ENCODE measurements at places on chromosomes 2 and 18.

GRCh38 chr18:10169814-10170213, 256.0 kb downstream of the VAPA start:
- no peak for DNase-seq

DNA sequence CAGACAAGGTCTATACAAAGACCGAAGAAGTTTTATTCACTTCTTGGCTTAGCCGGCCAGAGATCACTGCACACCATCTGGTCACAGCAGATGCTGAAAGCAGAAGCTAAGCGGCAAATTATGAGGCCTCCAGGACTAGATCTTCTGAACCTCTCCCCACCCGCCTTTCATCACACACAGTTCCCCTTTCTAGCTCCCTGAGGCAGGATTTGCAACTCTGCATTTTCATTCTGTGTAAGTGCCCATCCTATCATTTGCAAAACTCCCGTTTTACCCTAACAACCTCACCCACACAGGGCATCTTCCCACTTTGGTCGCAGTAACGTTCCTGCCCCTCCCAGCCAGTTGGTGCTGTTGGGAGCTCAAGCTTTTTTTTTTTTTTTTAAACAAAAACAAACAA, 3.1 kb upstream of the MOB1A start:
- DNase-seq: no peak

DNA sequence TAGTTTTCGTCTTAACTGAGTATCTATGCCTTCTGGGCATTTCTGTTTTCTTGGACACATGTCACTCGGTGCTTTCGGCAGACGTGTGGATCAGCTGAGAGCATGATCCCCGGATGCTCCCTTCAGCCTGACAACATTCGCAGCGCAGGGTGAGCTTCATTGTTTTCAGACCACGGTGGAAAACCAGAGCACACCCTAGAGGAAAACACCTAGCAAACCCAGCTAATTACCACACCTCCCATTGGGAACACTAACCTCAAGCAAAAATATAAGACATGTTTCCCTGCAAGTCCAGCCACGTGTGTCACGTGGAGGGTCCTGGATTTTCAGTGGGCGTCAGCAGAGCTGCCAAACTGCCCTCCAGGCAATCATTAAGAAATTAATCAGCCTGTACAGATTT, 31.0 kb downstream of the ANKRD29 start:
- no peak for DNase-seq

GRCh38 chr18:8163286-8163959, 445.8 kb upstream of the RAB12 start:
- DNase-seq: no peak

DNA sequence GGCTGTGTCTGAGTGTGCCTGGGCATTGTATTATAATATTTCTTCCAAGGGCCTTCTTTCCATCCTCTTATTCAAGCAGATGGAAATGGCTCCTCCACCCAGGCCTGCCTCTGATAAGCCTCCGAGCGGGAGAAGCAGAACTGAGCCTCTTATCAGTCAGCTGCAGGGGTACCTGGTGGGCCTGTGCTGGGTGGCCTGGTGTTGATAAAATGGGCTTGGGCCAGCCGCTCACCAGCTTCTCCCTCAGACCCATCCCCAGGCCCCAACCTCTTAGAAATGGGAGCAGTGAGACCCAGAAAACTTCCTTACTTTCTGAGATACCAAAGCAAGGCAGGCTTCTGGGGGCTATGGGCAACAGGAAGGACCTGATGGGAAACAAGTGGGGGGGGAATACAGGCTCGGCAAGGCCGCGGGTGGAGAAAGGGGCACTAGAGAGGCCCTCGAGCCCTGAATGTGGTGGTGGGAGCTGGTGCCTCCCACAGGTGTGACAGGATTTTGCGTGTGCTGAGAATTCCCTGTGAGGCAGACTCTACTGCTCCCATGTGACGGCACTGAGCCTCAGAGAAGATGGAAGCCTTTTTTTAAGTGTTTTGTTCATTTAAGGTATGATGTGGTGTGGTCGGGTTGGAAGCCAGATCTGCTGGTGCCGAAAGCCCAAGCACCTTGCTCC, 18.3 kb downstream of the GYPC start:
- no peak for DNase-seq

GRCh38 chr2:204530464-204530805, 14.8 kb upstream of the PARD3B start:
- no peak for DNase-seq

DNA sequence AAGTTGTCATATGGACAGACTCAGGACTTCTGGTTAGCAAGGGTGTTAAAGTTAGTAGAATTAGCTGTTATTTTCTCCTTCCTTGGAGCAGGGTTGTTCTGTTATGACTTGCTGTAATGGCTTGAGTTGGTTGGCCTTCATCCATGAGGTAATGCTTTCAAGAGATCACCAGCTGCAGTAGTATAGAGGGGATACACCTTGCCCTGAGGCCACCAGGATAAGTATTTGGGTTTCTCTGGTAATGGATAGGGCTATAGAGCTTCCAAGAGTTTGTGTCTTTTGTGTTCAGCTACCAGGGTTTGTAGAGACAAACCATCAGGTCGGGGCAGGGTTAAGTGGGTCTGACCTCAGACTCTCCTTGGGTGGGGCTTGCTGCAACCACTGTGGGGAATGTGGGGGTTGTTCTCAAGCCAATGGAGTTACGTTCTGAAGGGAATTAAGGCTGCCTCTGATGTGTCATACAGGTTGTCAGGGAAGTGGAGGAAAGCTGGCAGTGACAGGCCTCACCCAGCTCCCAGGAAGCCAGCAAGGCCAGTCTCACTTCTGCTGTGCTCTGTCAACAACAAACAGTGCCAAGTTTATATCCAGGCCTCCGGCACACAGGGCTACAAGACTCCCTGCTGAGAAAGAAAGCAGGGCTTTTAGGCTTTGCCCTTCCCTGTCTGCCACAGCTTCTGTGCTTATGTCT, 356.6 kb downstream of the SPAG16 start:
- no peak for DNase-seq

DNA sequence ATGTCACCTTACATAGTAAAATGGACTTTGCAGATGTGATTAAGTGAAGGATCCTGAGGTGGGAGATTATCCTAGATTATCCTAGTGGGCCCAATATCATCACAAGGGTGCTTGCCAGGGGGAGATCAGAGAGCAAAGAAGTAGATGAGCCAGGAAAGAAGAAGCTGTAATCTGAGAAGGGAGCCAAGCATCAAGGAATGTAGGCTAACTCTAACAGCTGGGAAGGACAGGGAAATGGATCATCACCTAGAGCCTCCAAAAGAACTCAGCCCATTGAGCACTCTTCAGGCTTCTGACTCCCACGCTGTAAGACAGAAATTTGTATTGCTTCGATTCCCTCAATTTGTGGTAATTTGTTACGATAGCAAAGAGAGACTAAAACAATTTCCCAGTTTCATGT, 309.9 kb downstream of the LRP1B start:
- DNase-seq: no peak

GRCh38 chr2:169673921-169674320, 20.3 kb downstream of the CFAP210 start:
- DNase-seq: no peak

DNA sequence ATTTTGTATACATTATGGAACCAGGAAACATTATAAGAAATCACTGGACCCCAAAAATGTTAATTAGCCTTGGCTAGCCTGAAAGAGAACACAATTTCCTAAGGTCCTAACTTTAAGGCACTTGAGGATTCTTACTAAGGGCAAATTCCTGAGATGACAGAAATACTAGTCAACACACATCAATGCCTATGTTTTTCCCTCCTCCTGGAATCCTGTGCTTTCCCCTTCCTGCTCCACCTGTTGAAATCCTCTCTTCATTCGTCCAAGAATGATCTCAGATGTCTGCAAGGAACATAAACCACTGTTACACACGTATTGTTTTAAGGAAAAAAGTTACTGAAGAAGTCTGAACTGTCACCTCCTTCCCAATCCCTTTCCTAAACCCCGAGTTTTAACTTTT, 21.2 kb upstream of the DARS1 start:
- no peak for DNase-seq

GRCh38 chr2:149063177-149063576, 24.7 kb downstream of the LYPD6B start:
- no peak for DNase-seq

DNA sequence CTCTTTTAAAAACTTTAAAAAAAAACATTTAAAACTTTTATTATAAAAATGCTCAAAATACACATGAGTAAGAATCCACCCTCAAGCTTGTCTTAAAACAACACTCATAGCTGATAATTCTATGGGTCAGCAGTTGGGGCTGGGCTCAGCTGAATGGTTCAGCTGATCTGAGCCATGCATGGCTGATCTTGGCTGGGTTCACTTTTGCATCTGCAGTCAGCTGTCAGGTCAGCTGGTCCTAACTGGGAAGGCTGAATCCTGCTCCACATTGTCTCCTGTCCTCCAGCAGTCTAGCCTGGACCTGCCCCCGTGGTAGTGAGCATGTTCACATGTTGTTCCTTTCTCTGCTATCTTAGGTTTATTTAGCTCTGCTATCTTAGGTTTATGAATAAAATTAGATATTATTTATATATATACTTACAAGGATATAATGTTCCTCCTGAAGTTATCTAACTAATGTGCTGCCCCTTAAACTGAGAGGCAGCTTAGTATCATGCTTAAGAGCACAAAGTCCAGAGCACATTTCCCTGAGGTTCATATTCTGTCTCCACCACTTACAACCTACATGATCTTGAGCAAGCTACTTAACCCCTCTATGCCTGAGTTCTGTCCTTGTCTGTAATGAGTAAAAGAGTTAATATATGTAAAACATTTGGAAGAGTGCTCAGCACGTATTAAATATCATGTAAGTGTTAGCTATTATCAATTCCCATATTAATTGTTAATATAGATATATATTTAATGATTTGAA, 309.4 kb downstream of the PTPRM start:
- DNase-seq: no peak

DNA sequence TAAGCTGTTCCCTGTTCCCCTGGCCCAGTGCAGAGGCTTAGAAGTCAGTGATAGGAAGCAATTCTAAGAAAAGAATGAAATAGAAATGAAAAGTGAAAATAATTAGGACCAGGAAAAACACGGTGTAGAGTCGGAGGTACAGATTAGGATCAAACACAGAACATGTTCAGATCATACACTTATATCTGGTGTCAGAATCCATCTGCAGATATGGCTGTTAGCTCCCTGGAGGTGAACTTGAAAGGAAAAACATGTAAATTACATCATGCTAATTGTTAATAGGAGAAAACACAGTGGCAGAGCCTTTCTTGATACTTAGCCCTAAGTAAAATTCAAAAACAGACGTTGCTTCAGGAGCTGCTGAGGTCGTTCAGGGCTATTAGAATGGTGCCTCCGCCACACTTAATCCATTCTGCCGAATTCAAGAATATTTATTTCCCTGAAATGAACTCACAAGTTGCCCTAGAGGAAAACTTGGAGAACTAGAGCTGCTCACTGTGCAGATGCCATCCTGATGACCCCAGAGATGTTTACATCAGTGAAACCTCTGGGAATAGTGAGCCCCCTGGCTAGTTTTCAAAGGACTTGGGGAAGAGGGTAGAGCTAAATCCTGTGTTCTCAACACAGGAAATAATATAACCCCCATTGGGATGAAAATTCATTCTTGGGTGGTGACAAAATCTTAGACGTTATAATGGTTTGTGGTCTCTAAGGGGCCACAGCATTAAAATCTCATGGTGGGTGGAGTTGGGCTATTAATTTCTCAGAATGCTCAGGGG, 27.5 kb downstream of the LPIN1 start:
- DNase-seq: no peak

DNA sequence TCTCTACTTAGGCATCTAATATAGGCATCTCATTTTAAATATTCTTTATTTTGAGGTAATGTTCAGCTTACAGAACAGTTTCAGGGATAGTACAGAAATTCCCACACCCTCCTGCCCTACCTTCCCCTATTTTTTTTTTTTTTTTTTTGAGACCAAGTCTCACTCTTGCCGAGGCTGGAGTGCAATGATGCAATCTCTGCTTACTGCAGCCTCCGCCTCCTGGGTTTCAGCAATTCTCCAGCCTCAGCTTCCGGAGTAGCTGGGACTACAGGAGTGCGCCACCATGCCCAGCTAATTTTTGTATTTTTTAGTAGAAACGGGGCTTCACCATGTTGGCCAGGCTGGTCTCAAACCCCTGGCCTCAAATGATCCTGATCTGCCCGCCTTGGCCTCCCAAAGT, 97.6 kb downstream of the EPB41L5 start:
- DNase-seq: no peak

DNA sequence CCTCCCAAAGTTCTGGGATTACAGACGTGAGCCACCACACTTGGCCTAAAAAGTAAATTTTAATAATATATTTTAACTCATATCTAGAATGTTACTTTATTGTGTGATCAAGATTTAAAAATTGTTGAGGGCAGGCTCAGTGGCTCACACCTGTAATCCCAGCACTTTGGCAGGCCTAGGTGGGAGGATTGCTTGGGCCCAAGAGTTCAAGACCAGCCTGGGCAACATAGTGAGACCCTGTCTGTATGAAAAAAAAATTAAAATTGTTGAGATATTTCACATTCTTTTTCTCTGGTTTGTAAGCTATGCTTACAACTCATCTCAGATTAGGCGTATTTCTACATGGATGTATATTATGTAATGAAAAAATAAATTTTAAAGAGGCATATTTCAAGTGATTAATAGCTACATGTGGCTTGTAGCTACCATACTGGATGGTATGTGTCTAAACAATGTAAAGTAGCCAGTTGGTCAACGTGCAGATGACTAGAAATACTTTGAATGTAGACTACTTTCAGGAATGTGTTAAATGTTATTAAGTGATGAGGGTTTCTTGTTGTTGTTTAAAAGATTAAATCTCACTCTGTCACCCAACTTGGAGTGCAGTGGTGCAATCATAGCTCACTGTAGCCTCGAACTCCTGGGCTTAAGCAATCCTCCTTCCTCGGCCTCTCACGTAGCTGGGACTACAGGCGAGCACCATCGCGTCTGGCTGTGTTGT, 5.9 kb downstream of the RAB10 start:
- no peak for DNase-seq

All from activated naive CD4-positive, alpha-beta T cell (primary cell).